ENCODE measurements at places on chromosomes 12 and 14. TPM values are rescaled to one million over a fixed set of nuclear protein-coding genes. Genes with fewer than 3 reads are reported as not detected.

GRCh38 chr12:69998922-69999321 lies 173.9 kb downstream of the MYRFL start:
- no peak overlapping the region for H3K27ac ChIP-seq
- H3K4me3 ChIP-seq: no peak overlapping the region

- no peaks in the 10 kb centered on the region for H3K27me3 ChIP-seq
- no peak overlapping the region for H3K4me3 ChIP-seq
- no peak overlapping the region for H3K27ac ChIP-seq
- no peak for DNase-seq
These were observed 23.9 kb downstream of the GNG2 start for GRCh38 chr14:51884086-51884927.

The CD163 gene
- 1.9 TPM for total RNA-seq

The SYT10 gene
- total RNA-seq: 2.0 TPM

The DENR gene
- 42.3 TPM for total RNA-seq

All from dorsolateral prefrontal cortex (tissue), 122 donors.